ENCODE measurements at places on chromosomes 2 and 18.

DNA sequence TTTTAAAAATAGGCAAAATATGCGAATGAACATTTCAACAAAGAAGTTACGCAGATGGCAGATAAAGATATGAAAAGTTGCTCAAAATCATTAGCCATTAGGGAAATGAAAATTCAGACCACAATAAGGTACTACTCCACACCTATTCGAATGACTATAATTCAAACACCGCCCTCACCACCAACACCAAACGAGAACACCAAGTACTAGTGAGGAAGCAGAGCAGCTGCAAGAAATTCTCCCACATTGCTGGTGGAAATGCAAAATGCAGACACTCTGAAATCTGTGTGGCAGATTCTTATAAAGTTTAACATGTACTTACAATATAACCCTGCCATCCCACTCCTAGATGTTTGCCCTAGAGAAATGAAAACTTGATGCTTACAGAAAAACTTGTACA, 17.3 kb upstream of the PRKCE start:
- no peak for DNase-seq

- DNase-seq: no peak
These were observed 310.9 kb downstream of the DLGAP1 start for GRCh38 chr18:4144201-4144600.

DNA sequence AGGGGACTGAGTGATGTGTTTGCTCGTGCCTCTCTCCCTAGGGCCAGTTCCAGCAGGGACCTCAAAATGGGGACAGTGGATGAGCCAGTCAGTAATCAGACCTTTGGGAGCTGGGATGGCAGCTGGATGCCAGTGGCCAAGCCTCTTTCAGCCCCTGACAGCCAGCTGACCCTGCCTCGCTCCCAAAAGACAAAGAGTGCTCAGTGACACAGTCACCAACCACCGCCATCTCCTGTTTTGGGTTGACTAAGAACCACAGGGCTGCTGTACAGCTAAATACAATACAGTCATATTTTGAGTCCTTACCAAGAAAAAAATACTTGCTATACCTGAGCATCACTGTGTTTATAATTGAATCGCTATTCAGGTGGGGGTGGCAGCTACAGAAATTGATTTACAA, 75.7 kb downstream of the POU3F3 start:
- DNase-seq: no peak

DNA sequence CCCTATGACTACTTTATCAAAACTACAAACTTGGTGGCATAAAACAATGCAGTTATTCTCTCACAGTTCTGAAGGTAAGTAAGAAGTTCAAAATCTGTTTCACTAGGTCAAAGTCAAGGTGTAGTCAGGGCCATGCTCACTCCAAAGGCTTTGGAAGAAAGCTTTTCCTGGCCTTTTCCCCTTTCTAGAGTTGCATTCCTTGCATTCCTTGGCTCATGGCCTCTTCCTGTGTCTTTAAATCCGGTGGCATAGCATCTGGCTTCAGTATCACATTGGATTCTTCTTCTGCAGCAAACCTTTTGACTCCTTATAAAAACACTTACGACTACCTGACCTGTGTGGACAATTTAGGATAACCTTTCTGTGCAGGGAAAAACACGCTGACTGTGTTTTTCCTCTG, 543.5 kb upstream of the HNMT start:
- DNase-seq: no peak

- no peak for DNase-seq
These were observed 2.8 kb upstream of the CTDSP1 start for GRCh38 chr2:218396688-218397462.

Data from cortex of kidney (tissue), 1 donor.